ENCODE measurements at places on chromosomes 11 and 22. TPM values are rescaled to one million over a fixed set of nuclear protein-coding genes. Genes with fewer than 3 reads are reported as not detected.

- no peaks in the 10 kb centered on the region for H3K27me3 ChIP-seq
- no peak for DNase-seq
- H3K27ac ChIP-seq: no peak overlapping the region
- peaks cover 29% of the 10 kb centered on the region for H3K4me1 ChIP-seq
- H3K4me3 ChIP-seq: no peak overlapping the region
These were observed 5.2 kb downstream of the SCYL1 start for GRCh38 chr11:65530157-65530496.

ZNF70 gene
- total RNA-seq: 3.2 TPM

DNA sequence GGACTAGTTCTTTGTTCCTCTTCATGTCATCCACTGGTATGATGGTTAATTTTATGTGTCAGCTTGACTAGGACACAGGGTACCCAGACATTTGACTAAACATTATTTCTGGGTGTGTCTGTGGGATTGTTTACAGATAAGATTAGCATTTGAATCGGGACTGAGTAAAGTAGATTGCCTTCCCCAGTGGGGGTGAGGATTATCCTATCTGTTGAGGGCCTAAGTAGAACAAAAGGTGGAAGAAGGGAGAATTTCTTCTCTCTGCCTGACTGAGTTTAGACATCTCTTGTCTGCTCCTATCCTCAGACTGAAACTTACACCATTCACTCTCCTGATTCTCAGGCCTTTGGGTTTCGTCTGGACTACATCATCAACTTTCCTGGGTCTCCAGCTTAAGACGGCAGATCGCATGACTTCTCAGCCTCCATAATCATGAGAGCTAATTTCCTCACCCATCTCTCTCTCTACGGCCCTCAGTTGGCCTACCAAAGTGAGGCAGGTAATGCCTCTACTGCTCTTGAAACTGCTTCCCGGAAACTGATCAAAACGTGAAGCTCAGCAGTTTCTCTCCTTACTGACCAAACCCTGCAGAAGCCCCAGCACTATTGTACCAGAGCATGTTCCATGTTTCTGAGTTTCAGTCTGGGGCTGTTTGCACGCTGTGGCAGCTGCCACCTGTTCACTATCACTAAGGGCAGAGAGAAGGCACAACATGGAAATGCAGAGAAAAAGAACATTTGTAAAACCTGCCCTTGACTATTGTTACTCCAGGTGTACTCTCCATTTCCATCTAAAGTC lies 95.4 kb downstream of the NXPE2 start:
- H3K4me3 ChIP-seq: no peak overlapping the region
- DNase-seq: no peak
- H3K27me3 ChIP-seq: peaks cover 6% of the 10 kb centered on the region
- no peaks in the 10 kb centered on the region for H3K4me1 ChIP-seq
- H3K27ac ChIP-seq: no peak overlapping the region

DNA sequence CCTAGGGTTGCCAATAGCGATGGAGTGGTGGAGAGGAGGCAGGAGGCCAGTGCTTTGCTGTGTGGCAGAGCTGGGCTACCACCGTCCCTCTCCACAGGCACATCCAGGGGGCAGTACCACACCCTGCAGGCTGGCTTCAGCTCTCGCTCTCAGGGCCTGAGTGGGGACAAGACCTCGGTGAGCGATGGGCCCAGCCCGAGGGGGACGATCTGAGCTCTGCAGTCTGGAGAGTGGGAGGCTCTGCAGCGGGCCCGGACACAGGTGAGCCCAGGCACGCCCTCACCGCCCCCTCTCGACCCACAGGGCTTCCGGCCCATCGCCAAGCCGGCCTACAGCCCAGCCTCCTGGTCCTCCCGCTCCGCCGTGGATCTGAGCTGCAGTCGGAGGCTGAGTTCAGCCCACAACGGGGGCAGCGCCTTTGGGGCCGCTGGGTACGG lies 2.5 kb downstream of the PKP3 start:
- no peak overlapping the region for H3K27ac ChIP-seq
- H3K36me3 ChIP-seq: peaks cover 44% of the 10 kb centered on the region
- no peaks in the 10 kb centered on the region for H3K27me3 ChIP-seq
- no peak overlapping the region for H3K4me3 ChIP-seq

DNA sequence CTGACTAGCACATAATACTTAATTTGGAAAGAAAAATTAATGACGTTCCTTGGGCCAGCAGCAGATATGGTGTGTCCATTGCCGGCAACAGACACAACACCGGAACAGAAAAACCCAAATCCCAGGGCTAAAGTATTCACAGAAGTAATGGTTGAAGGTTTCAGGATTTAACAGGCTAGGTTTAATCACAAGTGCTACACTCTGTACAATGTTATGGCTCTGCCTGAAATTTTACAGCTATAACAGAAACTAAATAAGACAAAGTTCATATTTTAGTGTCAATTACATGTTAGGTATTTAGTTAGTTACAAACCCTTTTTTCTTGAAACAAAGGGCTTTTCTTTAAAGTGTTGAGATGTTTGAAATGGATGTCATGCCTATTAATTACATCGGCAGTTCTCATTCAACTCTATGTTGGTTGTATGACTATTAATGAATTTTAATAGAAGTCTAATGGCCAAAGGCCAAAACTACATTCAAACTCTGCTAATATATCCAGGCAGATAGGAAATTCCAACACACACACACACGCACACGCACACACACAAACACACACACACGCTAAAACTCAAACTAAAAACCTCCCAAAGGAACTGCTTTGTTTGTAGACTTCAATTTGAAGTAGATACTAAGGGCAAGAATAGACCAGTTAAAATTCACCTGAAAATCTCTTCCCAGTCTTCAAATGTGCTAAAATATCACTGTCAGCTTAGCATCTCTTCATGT lies 27.8 kb upstream of the CLNS1A start:
- H3K4me1 ChIP-seq: no peaks in the 10 kb centered on the region
- no peaks in the 10 kb centered on the region for H3K27me3 ChIP-seq
- no peak overlapping the region for H3K27ac ChIP-seq
- no peak overlapping the region for H3K4me3 ChIP-seq
- H3K36me3 ChIP-seq: peaks cover 48% of the 10 kb centered on the region

CHID1 gene
- 114 TPM for total RNA-seq

MFRP gene
- total RNA-seq: not detected

- no peak overlapping the region for H3K4me3 ChIP-seq
- H3K27me3 ChIP-seq: no peaks in the 10 kb centered on the region
- H3K27ac ChIP-seq: no peak overlapping the region
- no peaks in the 10 kb centered on the region for H3K4me1 ChIP-seq
- H3K36me3 ChIP-seq: no peaks in the 10 kb centered on the region
- no peak for DNase-seq
These were observed 404.8 kb downstream of the CNTN5 start for GRCh38 chr11:99425596-99425995.

GRCh38 chr22:42856179-42856864 lies 751 bp downstream of the ARFGAP3 start:
- peak overlapping the region; percentile 81 for H3K27ac ChIP-seq
- H3K4me3 ChIP-seq: peak overlapping the region; percentile 54
- no peak for DNase-seq
- H3K36me3 ChIP-seq: no peaks in the 10 kb centered on the region
- peaks cover 8% of the 10 kb centered on the region for H3K4me1 ChIP-seq

CDC42BPG gene
- 7.4 TPM for total RNA-seq

APOA4 gene
- not detected for total RNA-seq
